CD4-positive, alpha-beta T cell treated with Interleukin-2 at 100 ng/mL for 4 hours (primary cell): ENCODE measurements at places on chromosomes 3 and 15.

GRCh38 chr3:170941551-170941950 lies 33.1 kb upstream of the EIF5A2 start:
- no peak for DNase-seq

- DNase-seq, result no peak
Measured at GRCh38 chr3:127173516-127174166, 19.3 kb upstream of the PRR23E start.

DNA sequence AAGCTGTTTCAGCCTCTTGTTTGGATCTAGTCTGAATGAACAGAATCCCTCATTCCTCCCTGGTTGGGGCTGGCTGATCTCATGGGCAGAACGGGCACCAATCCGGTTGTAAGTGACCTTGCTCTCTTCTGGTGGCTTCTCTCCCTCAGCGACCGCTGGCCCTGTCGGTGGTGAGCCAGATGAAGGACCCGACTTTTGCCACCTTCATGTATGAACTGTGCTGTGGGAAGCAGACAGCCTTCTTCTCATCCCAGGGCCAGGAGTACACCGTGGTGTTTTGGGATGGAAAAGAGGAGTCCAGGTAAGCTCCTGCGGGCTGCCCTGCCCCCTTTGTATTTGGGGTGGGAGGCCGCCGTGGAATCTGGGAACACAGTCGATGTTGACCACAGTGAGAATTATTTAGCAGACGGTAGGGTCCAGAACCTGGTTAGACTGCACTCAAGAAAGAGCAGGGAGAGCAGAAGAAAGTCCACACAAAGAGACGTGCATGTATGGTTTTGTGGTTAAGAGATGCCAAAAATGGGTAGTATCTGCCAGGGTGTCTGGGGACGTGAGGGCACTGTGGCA lies 138.8 kb downstream of the LRRK1 start:
- no peak for DNase-seq

GRCh38 chr3:180117381-180118163 lies 80.8 kb upstream of the PEX5L start:
- no peak for DNase-seq

GRCh38 chr15:88841236-88841635 lies 38.0 kb downstream of the ACAN start:
- no peak for DNase-seq

GRCh38 chr3:66010739-66011655 lies 27.7 kb downstream of the MAGI1 start:
- DNase-seq, result no peak

GRCh38 chr15:65336493-65337435 lies 32.3 kb downstream of the RNU5B-1 start:
- DNase-seq, result no peak

GRCh38 chr3:55483196-55484095 lies 3.7 kb downstream of the WNT5A start:
- no peak for DNase-seq

DNA sequence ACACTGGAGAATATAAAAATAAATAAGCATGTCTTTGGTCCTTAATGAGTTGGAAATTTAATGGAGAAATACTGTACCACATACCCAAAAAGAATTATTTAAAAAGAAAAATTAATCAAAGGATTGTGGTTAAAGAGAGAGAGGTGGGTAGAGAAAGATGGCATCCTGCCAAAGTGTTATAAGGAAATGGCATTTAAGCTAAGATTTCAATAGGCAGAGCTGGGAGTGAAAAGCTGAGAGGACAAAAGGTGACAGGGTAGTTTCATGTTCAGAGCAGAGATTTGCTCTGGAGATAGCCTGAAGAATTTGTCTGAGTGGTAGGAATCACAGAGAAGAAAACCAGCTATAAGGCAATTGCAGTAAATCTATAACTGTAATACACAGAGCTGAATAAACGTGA lies 181.0 kb downstream of the SI start:
- no peak for DNase-seq

- DNase-seq, result no peak
Measured at GRCh38 chr3:3184876-3185275, 5.4 kb upstream of the CRBN start.

DNA sequence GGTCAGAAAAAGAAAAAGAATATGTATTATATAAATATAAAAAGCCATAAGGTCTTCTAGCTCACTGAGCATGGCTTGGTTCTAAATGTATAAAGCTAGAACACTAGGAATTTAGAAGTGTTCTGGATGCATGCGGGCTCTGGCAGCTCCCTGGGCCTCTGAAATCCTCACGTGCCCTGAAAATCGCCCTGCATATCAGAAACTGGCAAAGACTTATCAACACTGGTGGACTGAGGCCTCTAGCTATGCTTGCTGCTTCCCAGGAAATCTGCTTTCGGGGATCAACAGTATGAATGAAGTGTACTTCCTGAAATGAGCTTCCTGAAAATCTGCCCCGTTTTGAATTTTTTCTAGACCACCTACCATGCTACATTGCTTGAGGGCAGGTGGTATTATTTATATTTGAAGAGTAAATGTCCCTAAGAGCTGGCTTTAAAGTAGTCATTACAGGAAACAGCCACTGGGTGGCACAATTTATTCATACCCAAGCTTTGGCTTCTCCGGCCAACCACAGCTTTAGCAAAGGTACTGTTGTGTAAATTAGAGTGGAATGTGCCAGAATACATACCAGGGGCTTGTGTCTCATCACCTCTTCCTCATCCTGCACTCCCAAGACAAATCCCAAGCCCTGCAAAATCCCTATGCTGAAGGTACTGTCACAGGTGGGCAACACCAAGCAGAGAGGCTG lies 17.7 kb downstream of the CRTAP start:
- DNase-seq, result peak; percentile 60

- no peak for DNase-seq
Measured at GRCh38 chr3:16932877-16933276, 48.1 kb downstream of the PLCL2 start.

- no peak for DNase-seq
Measured at GRCh38 chr3:114624047-114624445, 330.2 kb downstream of the TIGIT start.

DNA sequence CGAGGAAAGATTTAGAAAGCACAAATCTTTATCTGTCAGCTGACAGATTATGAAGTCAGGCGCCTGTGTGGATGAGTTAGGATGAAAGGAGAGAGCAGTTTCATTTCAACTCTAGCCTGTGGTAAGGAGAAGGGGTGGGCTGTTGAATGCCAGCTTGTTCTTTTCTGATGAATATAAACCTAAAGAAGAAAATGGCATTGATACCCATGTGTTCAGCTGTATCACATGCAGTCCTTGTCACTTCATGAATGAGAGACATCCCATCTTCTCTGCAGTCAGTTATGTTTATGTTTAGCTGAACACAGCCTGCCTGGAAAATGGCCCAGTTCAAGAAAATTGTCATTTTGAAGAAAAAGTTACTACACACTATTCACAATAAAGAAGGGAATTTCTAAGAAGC lies 345.7 kb upstream of the RBMS3 start:
- no peak for DNase-seq

DNA sequence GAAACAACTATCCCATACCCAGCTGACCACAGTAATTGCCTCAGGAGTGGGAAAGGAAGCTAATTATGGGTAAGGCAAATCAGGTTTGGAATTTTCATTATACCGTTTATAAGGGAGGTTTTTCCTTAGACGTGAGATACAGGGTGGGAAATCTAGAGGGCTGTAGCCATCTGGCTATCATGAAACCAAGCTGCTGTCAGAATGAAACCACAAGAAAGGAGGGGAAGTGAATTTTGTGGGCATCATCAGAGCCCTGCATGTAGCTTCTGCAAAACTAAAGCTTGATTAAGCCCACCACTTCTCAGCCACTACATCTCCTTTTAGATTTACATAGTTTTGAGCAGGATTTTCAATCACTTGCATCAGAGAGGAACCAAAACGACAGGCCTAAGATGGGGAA lies 893.5 kb downstream of the TUSC7 start:
- DNase-seq, result no peak

- DNase-seq, result no peak
Measured at GRCh38 chr15:61835029-61835428, 225.2 kb downstream of the VPS13C start.

- DNase-seq, result no peak
Measured at GRCh38 chr3:169356284-169356955, 307.1 kb downstream of the MECOM start.

DNA sequence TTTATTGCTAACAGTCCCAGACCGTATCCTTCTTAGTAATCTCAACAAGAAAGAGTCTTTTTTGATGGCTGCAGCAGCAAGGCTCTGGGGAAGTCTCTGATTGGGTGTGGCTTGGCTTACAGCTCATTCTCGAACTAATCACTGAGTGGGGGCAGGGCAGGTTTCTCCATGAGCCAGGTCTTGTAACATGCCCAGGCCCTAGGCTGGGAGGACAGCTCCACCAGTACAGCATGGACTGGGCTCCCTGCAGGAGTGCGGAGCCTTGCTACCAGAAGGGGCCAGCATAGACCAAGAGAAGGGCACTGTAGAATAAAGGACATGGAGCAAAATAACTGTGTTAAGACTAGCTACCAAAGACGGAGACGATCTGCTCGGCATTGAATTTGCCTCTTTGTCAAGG lies 7.2 kb downstream of the CD276 start:
- DNase-seq, result no peak

DNA sequence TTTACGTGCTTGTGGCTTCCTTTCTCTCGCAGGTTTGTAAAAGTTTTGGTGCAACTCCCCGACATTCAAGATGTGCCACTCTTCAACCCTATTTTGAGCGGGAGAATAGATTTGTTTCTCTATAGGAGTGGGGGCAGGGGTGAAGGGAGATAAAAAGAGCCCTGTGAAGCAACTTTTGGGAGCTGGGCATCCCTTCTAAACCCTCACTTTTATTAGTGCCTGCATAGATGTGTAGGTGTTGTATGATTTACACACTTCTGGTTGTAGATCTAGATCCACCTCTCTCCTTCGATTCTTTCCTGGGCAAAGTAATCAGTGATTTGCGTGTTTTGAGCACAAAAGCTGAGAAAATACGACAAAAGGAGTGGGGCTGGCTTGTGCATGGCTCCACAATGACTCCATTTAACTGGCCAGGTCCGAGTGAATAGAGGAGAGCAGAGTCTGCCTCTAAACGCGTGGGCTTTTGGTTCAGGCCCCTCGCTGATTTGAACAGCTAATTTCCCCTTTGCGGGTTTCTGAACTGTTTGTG lies 17.7 kb downstream of the SOX2 start:
- DNase-seq, result no peak

GRCh38 chr3:242602-243355 lies 46.2 kb downstream of the CHL1 start:
- DNase-seq, result no peak

- DNase-seq, result no peak
Measured at GRCh38 chr3:105359098-105359762, 7.5 kb upstream of the ALCAM start.

DNA sequence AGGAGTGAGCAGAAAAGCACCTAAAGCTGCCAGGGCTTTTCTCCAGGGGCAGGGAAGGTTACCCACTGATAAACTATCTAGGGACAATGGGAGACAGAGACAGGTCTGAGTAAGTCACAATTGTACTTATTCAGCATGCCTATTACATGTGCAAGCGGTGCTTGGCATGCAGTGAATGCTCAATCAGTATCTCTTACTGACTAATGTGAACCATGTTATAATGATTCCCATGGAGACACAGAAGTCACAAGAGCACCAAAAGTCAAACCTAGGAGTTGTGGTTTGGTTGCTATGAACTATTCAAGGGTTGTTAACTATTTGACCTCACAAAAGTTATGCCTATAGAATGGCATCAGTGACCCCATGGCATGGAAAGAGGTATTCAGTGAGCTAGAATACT lies 50.0 kb upstream of the RASGRP1 start:
- DNase-seq, result no peak

DNA sequence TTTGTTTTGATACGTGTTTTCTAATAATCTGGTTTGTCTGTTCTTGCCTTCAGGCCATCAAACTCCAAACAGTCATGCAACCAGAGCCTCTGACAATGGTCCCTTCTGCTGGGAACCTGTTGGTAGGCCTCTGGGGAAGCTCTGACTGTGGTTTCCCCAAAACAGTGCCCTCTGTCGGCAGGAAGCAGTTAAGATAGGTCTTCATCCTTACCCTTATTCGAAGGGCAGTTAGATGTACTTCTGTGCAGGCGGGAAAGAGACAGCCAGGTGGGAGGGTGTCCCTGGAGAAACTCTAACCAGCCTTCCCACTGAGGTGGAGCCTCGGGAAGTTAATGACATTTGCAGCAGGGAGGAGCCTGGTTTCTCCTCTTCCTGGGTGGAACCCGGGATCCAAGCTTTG lies 81.6 kb upstream of the CHMP2B start:
- DNase-seq, result no peak

- DNase-seq, result peak; percentile 7
Measured at GRCh38 chr3:128950223-128950938, 43.5 kb downstream of the CFAP92 start.

DNA sequence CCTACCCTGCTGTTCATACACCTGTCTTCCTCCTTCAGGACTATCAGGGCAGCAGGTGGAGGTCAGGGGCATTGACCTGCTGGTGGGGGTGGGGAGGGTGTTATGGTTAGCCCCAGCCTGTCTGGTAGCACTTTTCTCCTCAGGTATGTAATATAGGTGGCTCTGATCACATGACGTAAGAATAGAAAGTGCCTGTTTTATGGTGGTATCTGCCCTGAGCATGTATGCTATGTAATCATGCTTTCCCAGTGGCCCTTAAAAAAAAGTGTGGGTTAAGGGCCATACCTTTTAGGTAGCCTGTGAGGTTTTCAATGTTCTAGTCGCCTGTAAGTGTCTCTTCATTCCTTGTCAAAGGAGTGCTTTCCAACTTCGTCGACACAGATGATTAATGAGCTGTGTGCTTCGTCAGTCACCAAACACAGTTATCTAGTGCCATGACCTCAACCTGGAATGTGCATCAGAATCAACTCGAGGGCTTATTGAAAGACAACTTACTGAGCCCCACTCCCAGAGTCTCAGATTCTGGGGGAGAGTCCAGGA lies 86.3 kb downstream of the KLHL25 start:
- DNase-seq, result no peak

- no peak for DNase-seq
Measured at GRCh38 chr3:4926892-4927291, 52.3 kb upstream of the BHLHE40 start.

GRCh38 chr3:152304160-152304559 lies 35.4 kb downstream of the MBNL1 start:
- no peak for DNase-seq

DNA sequence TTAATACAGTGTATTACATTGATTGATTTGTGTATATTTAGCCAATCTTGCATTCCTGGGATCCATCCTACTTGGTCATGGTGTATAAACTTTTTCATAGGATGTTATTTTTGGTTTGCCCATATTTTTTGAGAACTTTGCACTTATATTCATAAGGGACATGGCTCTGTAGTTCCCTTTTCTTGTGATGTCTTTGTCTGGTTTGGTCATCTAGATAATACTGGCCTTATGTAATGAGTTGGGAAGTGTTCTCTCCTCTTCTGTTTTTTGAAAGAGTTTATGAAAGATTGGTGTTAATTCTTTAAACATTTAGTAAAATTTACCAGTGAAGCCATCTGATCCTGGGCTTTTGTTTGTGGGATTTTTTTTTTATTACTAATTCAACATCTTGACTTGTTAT lies 9.6 kb downstream of the CHST13 start:
- no peak for DNase-seq

DNA sequence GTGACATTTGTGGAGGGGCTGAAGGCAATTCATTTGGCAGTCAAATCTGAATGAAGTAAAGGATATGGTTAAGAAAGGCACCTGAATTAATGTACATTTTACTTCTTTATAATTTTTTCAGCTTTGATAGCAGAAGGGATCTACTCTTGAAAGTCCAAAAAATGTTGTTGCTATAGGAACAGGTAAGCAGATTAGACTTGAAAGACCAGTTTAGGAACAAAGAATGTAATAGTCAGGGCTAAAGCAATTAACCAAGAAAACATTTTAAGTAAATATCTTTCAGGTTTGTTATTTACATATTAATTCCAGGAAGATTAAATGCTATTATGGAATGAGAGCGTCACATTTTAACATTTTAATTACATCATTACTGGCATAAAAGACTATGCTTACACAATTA lies 1.1 kb downstream of the ATP13A4 start:
- no peak for DNase-seq
